Stomach (tissue), 19 donors: ENCODE measurements at places on chromosomes 12 and 14. TPM values are rescaled to one million over a fixed set of nuclear protein-coding genes. Genes with fewer than 3 reads are reported as not detected.

Gene ZNF641
- 17.9 TPM for total RNA-seq

Gene TOGARAM1
- total RNA-seq: 11.1 TPM

Gene KRT79
- not detected for total RNA-seq

GRCh38 chr14:56268673-56269072 is 150.5 kb downstream of the PELI2 start:
- no peaks in the 10 kb centered on the region for H3K36me3 ChIP-seq
- peaks cover 8% of the 10 kb centered on the region for H3K4me1 ChIP-seq
- H3K27ac ChIP-seq: no peak overlapping the region
- no peaks in the 10 kb centered on the region for H3K27me3 ChIP-seq

DNA sequence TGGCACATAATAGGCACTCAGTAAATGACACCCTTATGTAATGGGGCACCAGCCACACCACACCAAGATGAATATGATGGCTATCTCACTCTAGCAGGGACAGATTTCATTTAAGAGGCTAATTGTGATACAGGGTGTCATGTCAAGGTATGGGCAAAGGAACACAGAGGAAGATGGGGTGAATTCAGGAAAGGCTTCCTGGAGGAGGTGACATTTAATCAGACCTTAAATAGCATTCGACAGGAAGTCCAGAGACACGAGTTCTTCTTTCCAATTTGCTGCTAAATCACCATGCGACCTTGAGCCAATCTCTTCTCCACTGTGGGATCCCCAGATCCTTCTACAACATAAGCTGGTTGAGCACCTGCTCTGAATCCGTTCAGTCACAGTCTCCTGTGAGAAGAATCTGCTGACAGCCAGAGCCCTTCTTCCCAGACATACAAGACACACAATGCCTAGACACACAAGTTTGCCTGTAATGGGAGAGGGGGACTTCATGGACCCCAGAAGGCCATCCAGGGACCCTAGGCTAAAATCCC is 1.5 kb upstream of the DTX1 start:
- H3K4me1 ChIP-seq: peaks cover 14% of the 10 kb centered on the region
- H3K27me3 ChIP-seq: peaks cover 34% of the 10 kb centered on the region
- no peak for DNase-seq

DNA sequence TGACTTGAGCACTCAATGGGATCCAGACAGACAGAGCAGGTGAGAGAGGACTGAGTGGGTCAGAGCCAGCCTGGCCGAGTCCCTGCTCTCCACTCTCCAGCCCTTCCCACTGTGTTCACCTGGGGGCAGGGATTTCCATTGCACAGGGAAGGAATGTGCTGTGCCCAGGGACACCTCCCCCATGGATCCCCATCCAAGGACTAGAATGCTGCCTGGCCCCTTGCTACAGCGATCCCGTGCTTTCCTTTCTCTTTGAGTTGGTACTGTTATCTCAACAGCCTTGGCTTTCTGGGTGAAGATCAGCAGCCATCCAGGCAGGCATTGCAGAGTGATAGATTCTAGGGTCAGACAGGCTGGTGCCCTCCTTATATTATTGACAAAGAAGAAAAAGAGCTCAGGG is 60.3 kb upstream of the DLK1 start:
- DNase-seq: no peak
- no peaks in the 10 kb centered on the region for H3K36me3 ChIP-seq
- no peak overlapping the region for H3K27ac ChIP-seq
- H3K4me3 ChIP-seq: no peak overlapping the region

DNA sequence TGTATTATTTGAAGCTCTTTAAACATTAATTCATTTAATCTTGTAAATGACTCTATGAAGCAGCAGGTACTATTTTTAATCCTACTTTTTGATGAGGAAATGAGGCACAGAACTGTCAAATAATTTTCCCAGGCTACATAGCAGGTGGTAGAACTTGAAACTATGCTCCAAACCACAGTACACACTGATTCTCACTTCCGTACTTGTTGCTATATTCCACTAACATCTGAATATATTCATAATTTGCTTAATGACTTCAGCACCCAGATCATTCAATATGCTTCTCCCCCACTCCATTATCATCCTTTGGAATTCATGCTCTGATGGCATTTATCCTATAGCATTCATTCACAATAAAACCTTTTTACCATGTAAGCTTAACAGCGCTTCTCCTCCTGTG is 4.9 kb downstream of the ERGIC2 start:
- H3K27ac ChIP-seq: no peak overlapping the region
- H3K4me1 ChIP-seq: peaks cover 42% of the 10 kb centered on the region
- H3K36me3 ChIP-seq: peaks cover 8% of the 10 kb centered on the region
- no peak for DNase-seq
- H3K27me3 ChIP-seq: no peaks in the 10 kb centered on the region

DNA sequence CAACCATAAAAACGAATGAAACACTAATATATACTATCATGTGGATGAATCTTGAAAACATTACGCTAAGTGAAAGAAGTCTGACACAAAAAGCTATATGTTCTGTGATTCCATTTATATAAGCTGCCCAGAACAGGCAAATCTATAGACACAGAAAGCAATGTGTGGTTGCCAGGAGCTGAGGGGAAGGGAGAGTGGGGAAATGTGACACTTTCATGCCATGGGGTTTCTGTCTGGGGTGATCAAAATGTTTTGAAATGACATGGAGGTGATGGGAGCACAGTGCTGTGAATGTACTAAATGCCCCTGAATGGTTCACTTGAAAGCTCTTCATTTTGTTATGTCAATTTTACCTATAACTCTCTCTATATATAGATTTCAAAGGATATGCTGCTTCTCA is 30.1 kb downstream of the ATG14 start:
- no peaks in the 10 kb centered on the region for H3K27me3 ChIP-seq
- no peak overlapping the region for H3K27ac ChIP-seq
- DNase-seq: no peak
- peaks cover 21% of the 10 kb centered on the region for H3K4me1 ChIP-seq
- H3K36me3 ChIP-seq: peaks cover 94% of the 10 kb centered on the region

GRCh38 chr12:25423355-25424050 is 129.6 kb downstream of the LMNTD1 start:
- no peak overlapping the region for H3K4me3 ChIP-seq
- H3K27me3 ChIP-seq: no peaks in the 10 kb centered on the region
- no peak overlapping the region for H3K27ac ChIP-seq
- H3K4me1 ChIP-seq: peaks cover 5% of the 10 kb centered on the region
- DNase-seq: peak; percentile 31
- H3K36me3 ChIP-seq: no peaks in the 10 kb centered on the region

DNA sequence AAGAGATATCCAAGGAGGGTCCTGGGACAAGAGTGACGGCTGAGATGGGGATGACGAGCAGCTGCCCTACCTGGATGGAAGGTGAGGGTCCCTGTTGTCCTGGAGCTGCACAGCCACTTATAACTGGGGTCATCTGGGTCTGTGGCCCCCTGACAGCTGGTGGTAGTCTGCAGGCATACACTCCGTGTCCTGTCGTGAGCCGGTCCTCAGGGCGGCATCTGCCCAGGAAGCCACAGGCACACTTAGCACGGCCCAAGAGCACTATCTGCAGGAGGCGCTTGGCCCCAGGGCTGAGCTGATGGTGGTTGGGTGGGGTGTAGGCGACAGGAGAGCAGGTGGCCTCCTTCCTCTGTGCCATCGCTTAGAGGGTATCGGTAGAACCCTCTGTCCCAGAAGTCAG is 248.1 kb downstream of the CACNA1C start:
- DNase-seq: no peak
- H3K27me3 ChIP-seq: no peaks in the 10 kb centered on the region
- no peaks in the 10 kb centered on the region for H3K4me1 ChIP-seq
- H3K27ac ChIP-seq: no peak overlapping the region

DNA sequence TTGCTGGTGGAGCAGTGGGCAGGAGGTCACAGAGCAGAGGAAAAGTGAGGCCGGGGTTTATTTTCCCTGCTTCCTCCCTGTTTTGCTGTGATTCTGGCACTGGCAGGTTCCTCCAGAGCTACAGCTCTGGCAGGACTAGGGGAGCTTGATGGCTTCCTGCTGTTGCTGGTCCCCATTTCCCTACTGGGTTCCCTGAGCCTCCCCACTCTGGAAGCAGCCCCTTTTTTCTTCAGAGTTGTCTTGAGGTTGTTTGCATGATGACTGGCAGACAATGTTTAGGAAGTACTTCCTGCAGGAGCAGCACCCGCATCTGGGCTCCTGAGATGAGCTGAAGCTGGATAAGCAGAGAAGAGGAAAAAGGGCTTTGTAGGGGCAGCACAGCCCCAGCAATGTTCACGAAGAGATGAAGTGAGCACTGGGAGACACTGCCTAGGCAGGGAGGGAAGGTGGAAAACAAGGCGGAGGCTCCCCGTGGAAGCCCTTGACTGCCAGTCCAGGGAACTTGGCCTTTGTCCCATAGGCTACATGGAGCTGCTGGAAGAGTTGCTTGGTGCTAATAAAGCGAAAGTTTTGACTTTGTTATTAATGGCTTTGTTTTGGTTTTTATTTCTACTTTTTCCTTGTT is 126.9 kb downstream of the SLC38A6 start:
- H3K27me3 ChIP-seq: no peaks in the 10 kb centered on the region
- H3K36me3 ChIP-seq: no peaks in the 10 kb centered on the region
- DNase-seq: peak; percentile 35
- no peak overlapping the region for H3K4me3 ChIP-seq

- H3K36me3 ChIP-seq: no peaks in the 10 kb centered on the region
- H3K4me1 ChIP-seq: no peaks in the 10 kb centered on the region
- H3K27ac ChIP-seq: no peak overlapping the region
- no peak overlapping the region for H3K4me3 ChIP-seq
- DNase-seq: no peak
Measured at GRCh38 chr14:99023371-99023770, 248.6 kb downstream of the BCL11B start.

DNA sequence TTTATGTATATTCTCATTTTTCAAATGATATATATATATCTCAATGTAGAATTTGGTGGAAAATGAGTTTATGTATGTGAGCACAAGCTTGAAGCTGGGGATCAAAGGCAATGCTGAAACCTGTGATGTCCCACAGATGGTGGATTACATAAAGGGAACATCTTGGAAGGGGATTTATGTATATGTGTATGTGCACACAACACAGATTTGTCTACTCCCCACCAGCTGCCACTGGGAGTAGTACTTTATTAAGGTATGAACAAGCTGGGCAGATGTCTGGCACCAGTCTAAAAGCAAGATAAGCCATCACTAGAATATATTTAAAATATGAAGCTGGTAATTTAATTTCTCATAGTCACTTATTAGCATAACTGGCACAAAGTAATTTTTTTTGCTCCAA is 895.6 kb downstream of the SLC6A15 start:
- H3K27ac ChIP-seq: no peak overlapping the region
- no peak for DNase-seq
- H3K27me3 ChIP-seq: no peaks in the 10 kb centered on the region
- H3K4me3 ChIP-seq: no peak overlapping the region
- no peaks in the 10 kb centered on the region for H3K36me3 ChIP-seq
